ENCODE measurements at places on chromosomes 4 and X.

GRCh38 chr4:70654605-70655011 is 11.7 kb downstream of the JCHAIN start:
- DNase-seq, result no peak

GRCh38 chr4:153748378-153748777 is 11.4 kb downstream of the RNF175 start:
- no peak for DNase-seq

GRCh38 chrX:7146703-7147412 is 654 bp upstream of the STS start:
- DNase-seq, result no peak

GRCh38 chr4:118967393-118967792 is 78.7 kb downstream of the SYNPO2 start:
- no peak for DNase-seq

DNA sequence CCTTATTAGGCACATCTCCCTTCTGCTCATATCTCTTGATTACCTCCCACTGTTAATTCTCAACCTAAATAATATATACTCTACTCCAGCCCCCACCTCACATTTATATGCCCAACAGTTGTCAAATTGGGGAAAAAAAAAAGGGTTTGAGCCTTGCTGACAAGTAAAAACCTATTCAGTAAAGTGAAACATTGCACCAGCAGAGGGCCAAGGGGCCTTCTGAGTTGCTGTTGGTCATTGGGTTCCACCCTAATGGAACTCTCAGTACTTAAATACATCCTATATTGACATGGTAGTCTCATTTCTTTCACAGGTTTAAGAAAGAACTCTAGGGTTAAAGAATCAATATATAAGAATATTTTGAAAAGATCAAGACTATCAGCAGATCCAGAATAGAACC is 362.2 kb downstream of the SMARCA1 start:
- no peak for DNase-seq

DNA sequence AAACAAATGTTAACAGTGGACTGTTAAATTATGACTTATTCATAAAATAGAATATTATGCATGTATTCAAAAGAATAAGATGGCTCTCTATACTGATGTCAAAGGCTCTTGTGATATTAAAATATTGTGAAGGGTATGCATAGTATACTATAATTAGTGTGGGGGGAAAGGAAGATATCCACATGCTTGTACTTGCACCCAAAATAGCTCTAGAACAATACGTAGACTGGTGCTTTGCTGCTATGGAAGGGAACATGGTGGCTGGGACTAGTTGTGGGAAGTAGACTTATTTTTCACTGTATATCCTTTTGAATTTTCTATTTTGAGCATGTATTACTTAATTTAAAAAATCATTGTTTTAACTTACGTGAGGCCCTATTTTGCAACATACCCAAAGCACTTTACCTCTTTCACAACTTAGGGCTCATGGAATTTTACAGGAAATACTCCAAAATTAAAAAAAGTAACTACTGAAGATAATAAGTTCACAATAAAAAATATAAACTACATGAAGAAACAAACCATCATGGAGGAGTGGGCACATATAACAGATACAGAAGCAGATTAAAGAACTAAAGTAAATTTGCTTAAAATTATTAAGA is 7.9 kb downstream of the PGRMC2 start:
- DNase-seq, result no peak

GRCh38 chrX:46582325-46582724 is 8.8 kb downstream of the CHST7 start:
- DNase-seq, result no peak

GRCh38 chr4:84648863-84649647 is 66.1 kb downstream of the CDS1 start:
- no peak for DNase-seq

GRCh38 chrX:133527825-133528224 is 112.5 kb upstream of the GPC4 start:
- no peak for DNase-seq

GRCh38 chr4:176289561-176289960 is 20.5 kb upstream of the ASB5 start:
- no peak for DNase-seq

DNA sequence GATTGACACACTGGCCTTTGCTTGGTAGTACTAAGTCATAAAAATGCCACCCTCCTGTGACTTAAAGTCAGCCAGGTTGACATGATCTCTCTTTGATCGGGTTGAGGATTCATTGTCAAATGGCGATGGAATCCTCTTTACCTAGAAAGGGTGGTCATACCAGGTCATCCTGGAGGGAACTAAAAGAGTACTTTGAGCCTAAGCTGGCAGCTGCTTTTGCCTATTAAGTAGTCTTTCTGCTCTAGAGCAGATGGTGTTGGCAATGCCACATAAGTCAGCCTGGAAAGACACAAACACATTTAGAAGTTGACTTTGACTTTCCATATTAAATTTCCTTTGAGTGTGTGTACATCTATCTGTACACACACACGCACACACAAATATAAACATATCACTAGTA is 39.2 kb upstream of the C4orf54 start:
- DNase-seq, result no peak

DNA sequence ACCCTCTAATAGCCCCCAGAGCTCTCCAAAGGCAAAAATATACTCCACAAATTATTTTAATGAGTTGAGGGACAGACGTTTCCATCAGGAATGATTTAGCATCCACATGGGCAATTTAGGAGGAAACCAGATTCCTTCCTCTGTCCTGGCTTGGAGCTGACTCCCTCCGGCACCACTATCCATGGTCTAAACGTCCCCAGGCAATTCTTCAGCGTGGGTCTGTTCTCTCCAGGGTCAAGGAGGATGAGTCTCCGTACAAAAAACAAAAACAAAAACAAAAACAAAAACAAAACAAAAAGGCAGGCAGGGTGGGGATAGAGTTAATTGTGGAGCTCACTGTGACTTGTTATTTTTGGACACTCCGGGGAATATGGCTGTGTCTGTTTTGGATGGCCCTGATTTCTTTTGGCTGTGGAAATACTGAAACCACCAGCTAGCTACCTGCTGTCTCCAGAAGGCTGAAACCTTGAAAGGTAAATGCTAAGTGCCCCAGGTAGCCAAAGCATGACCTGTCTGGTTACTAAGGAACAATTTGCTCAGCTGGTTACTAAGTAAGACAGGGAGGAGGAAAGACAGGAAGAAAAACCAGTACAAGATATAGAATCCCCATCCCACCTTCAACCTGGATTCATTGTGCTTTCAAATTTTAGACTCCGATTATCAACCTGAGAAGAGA is 419.1 kb upstream of the LCORL start:
- no peak for DNase-seq

- DNase-seq, result no peak
Observed at GRCh38 chrX:122913134-122913533, 270.9 kb upstream of the GRIA3 start.

DNA sequence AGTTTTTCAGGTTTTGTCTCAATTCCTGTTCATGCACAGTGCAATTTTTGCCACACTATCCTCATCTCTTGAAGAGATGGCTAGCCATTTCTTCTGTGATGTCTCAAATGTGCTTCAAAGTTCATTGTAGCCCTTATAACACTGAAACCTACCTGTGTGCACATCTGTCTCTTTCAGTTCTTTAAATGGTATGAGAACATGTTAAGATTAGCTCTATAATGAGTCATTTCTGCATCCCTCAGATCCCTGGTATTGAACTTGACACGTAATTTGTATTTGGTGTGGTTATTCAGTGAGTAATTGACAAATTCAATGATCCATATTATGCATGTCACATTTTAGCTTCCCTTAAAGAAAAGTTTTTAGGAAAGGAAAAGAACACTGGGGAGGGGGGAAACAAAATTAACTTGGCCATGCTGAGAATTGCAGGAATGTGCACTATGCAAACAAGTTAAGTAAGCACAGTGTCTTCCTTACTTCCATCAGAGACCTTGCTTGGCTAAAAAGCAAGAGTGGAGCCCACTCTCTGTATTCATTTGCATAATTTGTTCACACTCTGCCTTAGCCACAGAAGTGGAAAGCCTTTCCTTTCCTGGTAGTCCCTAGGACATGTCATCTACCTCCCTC is 659.8 kb upstream of the MAGEB2 start:
- DNase-seq, result no peak

- DNase-seq, result no peak
Observed at GRCh38 chr4:2813446-2814405, 20.8 kb downstream of the SH3BP2 start.

DNA sequence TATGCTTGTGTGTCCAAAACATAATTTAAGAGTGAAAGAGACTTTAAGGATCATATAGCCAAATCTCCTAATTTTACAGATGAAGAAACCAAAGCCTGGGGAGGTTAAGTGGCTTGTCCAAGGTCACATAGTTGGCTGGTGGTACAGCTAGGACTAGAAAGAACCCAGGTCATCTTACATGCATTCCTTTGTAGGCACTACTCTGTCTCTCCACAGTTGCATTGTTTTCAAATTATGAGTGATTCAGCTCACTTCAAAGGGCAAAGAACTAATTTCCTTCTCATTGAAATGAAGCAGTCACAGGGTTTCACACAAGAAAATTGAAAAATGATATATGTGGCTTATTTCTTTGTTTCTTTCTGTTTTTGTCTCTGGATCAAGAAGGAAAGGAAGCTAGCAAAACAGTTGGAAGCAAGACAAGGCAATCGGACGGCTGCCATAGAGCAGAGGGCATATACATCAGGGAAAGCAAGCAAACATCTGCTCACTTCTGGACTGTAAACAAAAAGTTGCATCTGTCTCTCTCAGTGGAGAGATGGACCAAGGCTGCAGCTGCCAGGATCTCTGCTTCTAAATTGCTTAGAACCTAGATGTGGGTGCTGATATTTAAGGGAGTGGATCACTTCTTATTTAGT is 107.5 kb upstream of the AMOT start:
- no peak for DNase-seq

DNA sequence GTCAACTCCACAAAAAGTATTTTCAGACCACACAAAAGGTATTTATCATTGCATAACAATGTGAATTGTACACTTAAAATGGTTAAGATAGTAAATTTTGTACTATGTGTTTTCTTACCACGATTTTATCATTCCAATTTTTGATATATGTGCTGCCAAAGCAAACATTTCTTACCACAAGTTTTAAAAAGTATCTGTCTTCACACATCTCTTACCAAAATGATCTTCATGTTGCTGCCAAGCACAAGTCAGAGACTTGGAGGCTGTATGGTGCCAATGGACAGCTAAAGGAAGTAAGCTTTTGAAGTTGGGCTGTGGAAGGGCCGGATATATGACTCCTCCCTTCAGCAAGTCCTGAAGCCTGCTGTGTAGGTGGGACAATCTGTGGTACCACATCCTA is 67.9 kb downstream of the TMLHE start:
- DNase-seq, result no peak

DNA sequence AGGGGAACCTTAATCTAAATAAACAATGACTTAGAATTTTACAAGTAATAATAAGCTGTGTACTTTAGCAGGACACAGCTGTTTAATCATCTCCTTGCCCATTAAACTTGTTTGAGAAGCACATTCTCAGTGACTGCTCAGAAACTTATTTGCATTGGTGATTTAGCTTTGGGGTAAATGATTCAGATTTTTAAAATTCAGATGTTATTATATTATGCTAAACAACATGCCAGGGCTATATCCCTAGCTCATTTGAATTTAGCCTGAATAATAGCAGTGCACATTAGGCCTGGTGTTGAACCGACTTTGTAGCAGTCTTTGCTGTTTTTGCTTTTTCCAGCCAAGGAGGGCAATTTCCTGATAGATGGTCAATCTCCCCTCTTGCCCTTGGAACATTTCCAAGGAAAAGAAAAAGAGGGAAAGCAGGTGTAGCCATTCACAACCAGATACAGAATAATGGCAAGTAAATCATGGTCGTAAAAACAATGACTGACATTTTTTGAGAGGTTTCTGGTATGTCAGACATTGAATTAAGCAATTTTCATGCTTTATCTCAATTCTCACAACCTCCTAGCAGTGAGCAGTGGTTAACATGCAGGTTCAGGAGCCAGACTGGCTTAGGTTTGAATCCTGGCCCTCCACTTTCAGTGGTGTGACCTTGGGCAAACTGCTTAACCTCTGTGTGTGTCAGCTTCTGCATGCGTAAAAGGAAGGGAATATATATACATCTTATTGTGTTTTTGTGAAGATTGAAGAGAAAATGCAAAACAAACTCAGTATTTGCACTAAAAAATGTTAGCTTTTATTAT is 16.8 kb downstream of the ARHGEF38 start:
- DNase-seq, result no peak

- DNase-seq, result no peak
Observed at GRCh38 chrX:123698979-123699520, 33.8 kb downstream of the THOC2 start.

DNA sequence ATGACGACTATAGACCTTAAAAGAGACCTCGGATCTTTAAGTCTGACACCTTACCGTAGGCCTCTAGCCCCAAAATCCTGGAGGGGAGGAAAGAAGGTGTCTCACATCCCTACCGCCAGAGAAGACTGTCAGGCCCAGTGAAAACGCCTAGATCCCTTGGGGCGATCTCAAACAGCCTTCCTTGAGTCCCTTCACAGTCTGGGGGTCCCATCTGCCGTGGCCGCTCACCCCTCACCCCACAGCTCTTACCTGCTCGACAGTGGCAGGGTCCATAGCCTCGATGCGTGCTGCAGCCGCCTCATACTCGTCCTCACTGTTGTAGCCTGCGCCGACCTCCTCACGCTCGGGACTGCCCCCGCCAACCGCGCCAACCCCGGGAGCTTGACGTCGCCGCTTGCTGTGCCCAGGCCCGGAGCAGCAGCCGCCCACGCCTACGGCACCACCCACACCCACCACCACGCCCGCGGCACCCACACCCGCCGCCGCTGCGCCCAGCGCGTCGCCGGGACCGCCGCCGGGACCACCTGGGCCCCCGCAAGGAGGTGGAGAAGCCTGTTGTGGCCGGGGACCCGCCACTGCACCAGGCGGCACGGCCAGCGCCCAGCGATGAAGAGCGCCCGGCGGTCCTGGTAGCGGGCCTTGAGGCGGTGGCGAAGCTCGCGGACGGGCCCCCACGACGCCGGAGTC is 536 bp downstream of the OTUD5 start:
- peak; percentile 69 for DNase-seq

DNA sequence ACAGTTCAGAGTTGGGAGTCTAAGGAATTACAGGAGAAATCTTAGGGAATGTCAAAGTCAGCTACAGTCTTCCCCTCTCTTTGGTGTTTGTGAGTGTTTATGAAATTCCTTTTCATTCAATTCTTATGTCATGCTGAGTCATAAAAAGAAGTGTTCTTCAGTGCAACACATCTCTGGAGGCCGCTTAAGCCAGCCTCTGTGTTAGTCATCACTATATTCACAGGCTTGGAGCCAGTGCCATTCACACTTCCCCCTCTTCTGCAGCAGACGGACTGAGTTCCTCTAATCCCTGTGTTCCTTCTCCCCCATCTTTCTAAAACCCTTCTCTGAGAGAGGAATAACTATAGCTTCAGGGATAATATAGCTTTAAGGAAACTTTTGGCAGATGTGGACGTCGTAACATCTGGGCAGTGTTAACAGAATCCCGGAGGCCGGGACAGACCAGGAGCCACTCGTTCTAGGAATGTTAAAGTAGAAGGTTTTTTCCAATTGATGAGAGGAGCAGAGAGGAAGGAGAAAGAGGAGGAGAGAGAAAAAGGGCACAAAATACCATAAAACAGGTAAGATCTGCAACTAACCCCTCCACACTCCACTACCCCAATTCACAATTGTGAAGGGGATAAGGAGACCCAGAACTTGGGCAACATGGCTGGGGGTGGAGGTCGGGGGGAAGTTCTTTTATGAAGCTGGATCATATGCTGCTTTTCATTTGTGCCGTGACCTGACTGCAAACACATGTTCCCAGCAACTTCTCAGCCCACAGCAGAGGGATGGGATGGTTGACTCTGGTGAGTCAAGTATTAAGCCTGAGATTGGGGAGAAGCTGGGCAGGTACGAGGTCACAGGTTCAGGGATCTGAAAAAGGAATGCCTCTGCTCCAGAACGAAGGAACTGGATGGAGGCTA is at the start of gene SRPX2:
TSS of gene SRPX2 (plus strand) at position 244 of the 905 bp plus-strand sequence. CDS start 2,124 bp downstream, outside the sequence.
- DNase-seq, result no peak

- no peak for DNase-seq
Observed at GRCh38 chr4:68878048-68878447, 62.3 kb downstream of the UGT2B10 start.
